NCI-H1436 (cell line): ENCODE measurements at places on chromosomes 3 and 15.

DNA sequence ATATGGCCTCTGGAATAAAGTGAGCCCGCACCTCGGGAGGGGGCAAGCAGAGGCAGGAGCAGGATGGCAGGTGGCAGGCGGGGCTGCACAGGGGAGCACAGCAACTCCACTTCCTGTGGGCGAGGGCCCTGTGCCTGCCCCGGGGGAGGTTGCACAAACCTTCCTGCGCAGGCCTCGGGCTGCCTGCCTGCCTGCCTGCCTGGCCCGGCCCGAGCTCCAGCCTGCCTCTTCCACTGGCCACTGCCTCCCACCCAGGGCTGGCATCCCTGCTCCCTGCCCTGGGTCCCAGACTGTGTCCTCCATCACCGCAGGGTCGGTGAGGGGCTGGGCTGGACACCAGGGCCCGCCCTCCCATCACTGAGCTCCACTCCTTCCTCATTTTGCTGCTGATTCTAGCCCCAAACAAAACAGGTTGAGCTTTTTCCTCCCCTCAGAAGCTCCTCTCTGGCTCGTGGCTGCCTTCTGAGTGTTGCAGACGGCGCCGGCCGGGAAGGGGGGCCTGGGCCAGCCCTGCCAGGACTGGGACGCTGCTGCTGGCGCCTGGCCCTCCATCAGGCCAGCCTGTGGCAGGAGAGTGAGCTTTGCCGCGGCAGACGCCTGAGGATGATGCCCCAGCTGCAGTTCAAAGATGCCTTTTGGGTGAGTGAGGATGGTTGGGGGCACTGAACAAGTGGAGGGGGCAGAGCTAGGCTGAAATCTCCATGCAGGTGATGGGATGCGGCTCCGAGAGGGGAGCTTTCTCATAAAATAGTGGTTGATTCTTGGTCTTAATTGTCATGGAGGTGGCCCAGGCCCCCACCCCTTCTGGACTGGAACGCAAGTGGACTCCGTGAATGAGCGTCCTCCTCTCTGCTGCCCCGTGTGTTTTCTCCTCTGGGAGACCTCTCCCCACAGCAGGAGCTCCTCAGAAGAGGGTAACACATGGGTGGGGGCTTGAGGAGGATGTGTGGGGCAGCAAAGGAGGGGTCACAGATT is at the start of gene PSTPIP1:
PSTPIP1 (plus strand) TSS at position 156 of the 975 bp plus-strand sequence; CDS start at position 604, 448 bp downstream.
- DNase-seq: peak; percentile 56

DNA sequence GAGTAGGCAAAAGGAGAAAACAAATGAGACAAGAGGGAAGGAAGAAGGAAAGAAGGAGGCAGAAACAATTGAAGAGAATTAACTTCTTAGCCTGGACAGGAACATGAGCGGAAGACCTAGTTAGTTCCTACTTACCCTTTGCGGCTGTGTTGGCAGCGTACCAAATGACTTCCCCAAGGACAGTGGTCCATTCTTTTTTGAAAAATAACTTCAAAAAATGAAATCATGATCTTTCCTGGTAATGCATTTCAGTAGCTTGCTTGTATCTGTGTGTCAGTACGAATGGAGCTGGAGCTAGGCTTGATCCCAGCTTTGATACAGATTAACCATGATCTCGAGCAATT is 41.5 kb upstream of the CFAP161 start:
- DNase-seq: no peak

- DNase-seq: no peak
Measured at GRCh38 chr15:92902737-92903593, 2.8 kb downstream of the CHD2 start.

GRCh38 chr3:83873550-83873949 is 1085.2 kb upstream of the CADM2 start:
- no peak for DNase-seq

DNA sequence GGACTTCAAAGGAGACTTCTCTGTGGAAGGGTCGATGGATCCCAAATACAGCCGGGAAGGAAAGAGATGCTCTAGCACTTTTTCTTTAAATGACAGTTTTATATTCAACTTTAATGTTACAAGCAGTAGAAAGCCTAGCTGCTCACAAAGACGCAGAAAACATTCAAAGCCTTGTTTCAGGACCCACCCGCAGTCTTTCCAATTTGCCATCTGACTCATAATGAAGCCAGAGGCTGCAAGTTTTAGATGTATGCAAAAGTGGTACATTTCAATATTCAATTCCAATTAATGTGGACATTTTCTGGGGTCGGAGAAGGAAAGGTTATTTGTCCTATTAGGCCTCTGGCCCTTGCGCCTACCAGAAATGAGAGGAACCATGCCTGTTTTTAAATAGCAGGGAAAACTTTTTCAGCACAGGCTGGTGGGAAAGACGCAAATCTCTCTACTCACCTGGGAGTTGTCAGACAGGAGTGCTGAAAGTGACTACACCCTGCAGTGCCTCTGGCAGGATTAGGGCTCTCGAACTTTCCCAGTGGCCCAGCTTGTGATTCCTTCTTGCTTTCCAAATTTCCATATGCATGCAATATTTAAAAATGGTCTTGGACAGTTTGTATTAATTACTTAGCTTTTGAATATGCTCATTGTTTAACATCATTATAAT is 117.4 kb upstream of the MBNL1 start:
- no peak for DNase-seq

DNA sequence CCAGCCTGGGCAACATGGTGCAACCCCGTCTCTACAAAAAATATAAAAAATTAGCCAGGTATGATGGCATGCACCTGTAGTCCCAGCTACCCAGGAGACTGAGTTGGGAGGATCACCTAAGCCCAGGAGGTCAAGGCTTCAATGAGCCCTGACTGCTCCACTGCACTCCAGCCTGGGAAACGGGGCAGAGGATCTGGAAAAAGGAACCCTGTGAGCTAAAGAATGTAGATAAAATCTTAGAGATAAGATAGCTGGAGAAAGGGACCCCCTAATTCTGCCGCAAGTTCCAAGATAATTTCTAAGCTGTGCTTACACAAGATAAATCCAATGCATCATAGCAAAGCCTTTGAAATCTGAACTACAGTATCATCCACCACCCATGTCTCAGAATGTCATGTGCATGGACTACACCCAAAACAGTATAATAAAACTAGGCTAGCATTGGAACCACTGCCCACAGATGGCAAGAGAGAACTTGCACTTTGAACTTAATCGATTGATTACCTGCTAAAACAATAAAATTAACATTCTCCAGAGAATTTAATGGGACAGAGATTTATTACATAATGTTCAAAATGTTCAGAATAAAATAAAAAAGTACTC is 99.9 kb downstream of the TRIM42 start:
- no peak for DNase-seq

GRCh38 chr3:124261306-124261705 is 269.4 kb upstream of the ROPN1 start:
- DNase-seq: no peak

GRCh38 chr15:77819851-77820728 is 187.4 kb upstream of the LINGO1 start:
- no peak for DNase-seq

DNA sequence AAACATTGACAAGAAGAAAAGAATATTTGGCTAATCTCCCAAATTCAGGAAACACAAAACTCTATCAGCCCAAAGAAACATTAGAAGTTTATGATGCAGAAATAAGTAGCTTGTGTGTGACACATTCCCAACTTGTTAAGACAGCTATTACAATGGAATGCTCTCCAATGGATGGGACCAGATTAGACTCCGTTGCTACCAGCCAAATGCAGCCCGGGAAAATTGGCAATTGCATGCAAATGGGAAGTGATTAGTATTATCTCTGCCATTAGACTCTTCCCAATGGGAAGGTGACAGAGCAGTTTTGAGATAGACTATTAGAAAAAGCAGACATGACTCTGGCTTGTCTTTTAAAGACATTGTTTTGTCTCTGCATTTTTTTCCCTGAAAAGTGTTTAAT is 37.4 kb upstream of the KCNMB2 start:
- no peak for DNase-seq

DNA sequence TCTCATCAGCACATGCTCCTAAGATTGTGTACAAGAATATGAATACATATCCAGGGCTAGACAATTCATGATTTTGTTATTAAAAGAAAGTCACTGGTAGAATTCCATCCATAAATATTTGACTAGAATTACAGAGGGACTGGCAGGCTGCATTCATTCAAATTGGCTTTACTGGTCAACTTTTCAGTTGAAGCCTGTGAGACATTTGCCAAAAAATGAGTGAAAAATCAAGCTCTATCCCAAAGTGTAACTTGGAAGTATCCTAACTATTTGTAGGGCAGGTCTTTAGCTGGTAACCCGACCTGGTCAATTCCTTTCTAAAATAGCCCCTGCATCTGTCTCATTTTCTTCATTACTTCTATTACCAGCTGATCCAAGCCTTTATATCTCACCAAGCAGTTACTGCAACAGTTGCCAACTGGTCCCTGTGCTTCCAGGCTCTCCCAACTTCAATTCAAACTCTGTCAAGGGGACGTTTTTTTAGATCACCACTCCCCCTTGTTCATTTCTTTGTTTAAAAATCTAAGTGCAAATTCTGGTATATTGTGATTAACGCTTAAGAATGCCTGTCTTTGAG is 173.1 kb upstream of the TBL1XR1 start:
- DNase-seq: no peak

DNA sequence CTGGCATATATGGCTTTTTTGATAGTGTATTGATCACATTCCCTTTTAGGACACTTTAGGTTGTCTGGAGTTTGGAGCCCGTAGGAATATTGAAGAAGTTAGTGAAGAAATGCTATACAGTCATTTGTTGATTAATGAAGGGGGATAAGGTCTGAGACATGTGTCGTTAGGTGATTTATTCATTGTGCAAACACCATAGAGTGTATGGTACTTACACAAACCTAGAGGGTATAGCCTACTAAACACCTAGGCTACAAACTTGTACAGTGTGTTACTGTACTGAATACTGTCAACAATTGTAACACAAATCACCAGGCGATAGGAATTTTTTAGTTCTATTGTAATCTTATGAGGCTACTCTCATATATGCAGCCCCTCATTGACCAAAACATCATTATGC is 3.3 kb downstream of the TPM1 start:
- DNase-seq: no peak

DNA sequence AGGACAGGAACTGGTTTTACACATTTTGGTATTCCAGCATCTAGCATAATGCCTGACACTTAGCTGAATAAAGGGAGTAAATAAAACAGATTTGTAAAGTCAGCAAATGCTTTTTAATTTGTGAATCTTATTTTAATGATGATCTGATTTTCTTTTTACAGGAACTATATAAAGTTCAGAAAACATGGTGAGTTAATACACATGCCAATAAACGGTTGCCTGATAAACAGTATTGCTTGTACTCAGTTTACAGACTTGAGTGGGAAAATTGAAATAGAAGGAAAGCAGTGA is 1.4 kb downstream of the PSMA4 start:
- DNase-seq: no peak

DNA sequence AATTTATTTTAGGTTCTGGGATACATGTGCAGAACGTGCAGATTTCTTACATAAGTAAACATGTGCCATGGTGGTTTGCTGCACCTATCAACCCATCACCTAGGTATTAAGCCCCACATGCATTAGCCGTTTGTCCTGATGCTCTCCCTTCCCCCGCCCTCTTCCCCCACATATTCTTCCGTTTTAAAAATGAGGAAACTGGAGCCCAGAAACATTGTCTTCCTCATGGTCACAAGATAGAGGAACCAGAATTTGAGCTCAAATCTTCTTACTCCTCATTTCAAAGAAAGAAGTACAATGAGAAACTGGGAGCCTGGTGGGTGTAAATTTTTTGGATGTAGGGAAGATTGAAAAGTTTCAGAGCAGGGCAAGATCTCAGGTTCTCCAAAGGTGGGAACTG is 56.1 kb upstream of the USP3 start:
- DNase-seq: no peak

DNA sequence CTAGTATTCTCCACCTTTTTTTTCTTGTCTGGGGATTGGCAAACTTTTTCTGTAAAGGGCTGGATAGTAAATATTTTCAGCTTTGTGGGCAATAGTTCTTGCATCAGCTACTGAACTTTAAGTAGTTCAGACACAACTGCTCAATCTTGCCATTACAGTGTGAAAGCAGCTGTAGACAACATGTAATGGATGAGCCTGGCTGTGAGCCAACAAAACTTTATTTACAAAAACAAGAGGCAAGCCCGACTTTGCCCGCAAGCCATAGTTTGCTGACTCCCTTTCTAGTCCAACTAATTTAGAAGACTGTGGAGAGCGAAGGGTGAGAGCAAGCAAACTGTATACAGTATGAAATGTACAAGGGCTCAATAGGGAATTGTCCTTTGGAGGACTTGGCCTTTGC is 6.2 kb downstream of the FRMD4B start:
- DNase-seq: no peak

DNA sequence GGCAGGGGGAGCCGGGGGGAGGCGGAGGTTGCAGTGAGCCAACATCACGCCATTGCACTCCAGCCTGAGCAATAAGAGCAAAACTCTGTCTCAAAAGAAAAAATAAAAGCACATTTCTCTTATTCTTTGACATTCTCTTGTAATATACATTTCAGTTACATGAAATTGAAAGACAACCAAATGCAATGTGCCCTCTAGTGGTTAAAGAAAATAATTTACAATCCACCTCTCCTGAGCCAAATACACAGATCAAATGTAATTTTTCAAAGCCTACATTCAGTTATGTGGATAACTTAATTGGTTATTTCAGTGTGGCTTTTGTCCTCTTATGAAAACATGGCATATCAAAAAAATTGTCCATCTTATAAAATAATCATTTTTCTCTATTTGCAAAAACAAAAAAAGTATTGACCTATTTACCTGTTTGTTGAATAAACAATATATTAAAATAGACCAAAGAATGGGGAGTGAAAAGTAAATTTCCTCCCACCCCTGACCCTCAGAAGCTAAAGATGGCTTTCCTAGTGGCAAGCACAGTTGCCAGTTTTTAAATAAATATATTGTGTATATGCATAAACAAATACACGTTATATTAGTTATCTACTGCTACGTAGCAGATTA is 14.2 kb upstream of the U2SURP start:
- DNase-seq: peak; percentile 62

GRCh38 chr3:52891615-52892081 is 5.7 kb downstream of the STIMATE start:
- DNase-seq: no peak

DNA sequence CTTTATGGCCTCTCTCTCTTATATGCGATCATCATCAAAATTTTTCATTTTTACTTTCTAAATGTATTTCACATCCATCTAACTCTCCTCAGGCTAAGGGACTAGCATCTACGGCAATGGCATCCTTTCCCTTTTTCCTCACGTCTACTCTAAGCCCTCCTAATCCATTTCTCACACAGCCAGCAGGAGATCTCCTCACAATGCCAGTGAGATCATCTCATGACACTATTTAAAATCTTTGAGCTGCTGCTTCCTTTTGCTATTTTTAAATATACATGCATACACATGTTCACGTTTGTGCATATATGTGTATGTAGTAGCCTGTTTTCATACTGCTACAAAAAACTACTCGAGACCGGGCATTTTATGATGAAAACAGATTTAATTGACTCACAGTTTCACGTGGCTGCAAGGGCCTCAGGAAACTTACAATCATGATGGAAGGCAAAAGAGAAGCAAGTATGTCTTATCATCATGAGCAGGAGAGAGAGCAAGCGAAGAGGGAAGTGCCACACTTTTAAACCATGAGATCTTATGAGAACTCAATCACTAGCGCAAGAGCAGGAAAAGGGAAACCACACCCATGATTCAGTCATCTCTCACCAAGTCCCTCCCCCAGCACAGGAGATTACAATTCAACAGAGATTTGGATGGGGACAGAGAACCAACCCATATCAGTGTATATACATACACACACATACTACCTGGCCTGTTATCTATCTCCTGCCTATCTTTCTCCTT is 599.2 kb upstream of the ROBO1 start:
- no peak for DNase-seq

GRCh38 chr3:52509753-52510328 is 14.7 kb downstream of the STAB1 start:
- DNase-seq: no peak

GRCh38 chr3:192397012-192397411 is 330.3 kb downstream of the FGF12 start:
- DNase-seq: no peak
